ENCODE measurements at places on chromosomes 3 and 15. TPM values are rescaled to one million over a fixed set of nuclear protein-coding genes. Genes with fewer than 3 reads are reported as not detected.

Gene GJD2
- not detected for total RNA-seq

Gene TTLL13
- not detected for total RNA-seq

Gene HEXA
- total RNA-seq = 98.3 TPM

Gene ZWILCH
- 11.1 TPM for total RNA-seq

Gene FRG2C
- not detected for total RNA-seq

Gene TNFAIP8L3
- 127 TPM for total RNA-seq

Gene KBTBD8
- 1.9 TPM for total RNA-seq
